ENCODE measurements at places on chromosomes 1 and 21. TPM values are rescaled to one million over a fixed set of nuclear protein-coding genes. Genes with fewer than 3 reads are reported as not detected.

GRCh38 chr1:33535334-33535733 is 62.9 kb downstream of the ZSCAN20 start:
- no peak overlapping the region for H3K4me3 ChIP-seq
- H3K36me3 ChIP-seq, result no peaks in the 10 kb centered on the region
- H3K27me3 ChIP-seq, result no peaks in the 10 kb centered on the region
- H3K27ac ChIP-seq, result no peak overlapping the region
- H3K4me1 ChIP-seq, result no peaks in the 10 kb centered on the region

GRCh38 chr1:1847061-1847850 is 43.6 kb downstream of the GNB1 start:
- no peaks in the 10 kb centered on the region for H3K27me3 ChIP-seq
- H3K27ac ChIP-seq, result peak overlapping the region; percentile 10
- peaks cover 2% of the 10 kb centered on the region for H3K36me3 ChIP-seq
- peak; percentile 85 for DNase-seq

The CAMK2N1 gene
- total RNA-seq, result 11.9 TPM

The CD53 gene
- total RNA-seq, result not detected

The NPPA gene
- total RNA-seq, result not detected

The EIF4G3 gene
- total RNA-seq, result 84.0 TPM

DNA sequence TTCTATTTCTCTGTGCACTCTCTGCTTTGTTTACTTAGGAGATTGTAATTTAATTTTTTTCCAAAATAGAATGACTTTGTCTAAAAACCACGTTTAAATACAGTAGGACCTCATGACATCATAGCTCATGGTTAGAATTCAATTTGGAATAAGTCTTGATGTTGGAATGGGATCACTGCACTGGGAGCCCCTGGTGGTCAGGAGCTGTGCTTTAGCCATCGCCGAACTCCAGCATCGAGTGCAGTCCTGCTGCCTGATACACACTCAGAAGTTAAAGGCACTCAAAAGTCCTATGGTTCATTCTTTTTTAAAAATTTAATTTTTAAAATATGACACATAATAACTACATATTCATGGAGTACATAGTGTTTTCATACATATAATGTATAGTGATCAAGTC is 75.1 kb downstream of the TEX35 start:
- no peaks in the 10 kb centered on the region for H3K27me3 ChIP-seq
- no peak for DNase-seq
- H3K4me1 ChIP-seq, result no peaks in the 10 kb centered on the region
- H3K4me3 ChIP-seq, result no peak overlapping the region

Data from endothelial cell of umbilical vein (primary cell).